ENCODE measurements at places on chromosomes 11 and 22.
A peak's percentile ranks its signal among the peaks of the same experiment; 100 is the strongest.

DNA sequence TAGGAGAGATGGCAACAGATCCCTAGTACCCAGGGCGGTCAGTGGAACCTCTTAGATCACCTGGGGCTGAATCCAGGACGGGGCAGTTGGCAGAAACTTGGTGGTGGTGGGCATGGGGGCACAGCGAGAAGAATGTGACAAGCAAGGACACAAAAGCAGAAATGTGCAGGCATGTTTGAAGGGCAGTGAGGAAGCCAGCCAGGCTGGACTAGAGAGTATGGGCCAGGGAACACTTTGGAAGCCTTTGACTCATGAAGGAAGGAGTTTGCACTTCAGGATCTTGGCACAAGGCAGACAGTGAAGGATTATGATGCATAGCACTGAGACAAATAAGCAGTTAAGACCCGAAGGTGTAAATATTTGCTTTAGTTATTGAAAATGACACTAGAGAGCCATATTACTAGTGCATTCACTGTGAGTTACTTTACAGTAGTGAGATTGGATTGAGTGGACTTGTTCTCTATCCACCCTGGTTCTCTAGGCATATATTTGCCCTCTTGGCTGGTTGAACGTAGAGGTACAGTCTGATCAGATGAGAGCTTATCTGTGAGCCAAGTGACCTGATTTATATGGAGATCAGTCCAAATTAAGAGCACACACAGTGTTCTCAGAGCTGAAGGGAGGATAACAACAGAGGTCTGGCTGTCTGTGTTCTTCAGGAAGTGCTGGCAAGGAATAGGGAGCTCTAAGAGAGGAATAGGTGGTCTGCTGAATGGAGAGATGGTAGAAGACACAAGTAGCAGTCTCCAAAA lies 210.4 kb downstream of the SNX19 start:
- DNase-seq: no peak

- no peak for DNase-seq
Measured at GRCh38 chr22:20520093-20520511, 12.7 kb downstream of the MED15 start.

- no peak for DNase-seq
Measured at GRCh38 chr11:126951465-126951864, 49.1 kb downstream of the KIRREL3 start.

- DNase-seq: no peak
Measured at GRCh38 chr11:100663583-100663982, 23.5 kb upstream of the ARHGAP42 start.

- DNase-seq: no peak
Measured at GRCh38 chr11:45267652-45268299, 18.4 kb downstream of the SYT13 start.

GRCh38 chr11:88194990-88195389 lies 19.7 kb upstream of the RAB38 start:
- no peak for DNase-seq

DNA sequence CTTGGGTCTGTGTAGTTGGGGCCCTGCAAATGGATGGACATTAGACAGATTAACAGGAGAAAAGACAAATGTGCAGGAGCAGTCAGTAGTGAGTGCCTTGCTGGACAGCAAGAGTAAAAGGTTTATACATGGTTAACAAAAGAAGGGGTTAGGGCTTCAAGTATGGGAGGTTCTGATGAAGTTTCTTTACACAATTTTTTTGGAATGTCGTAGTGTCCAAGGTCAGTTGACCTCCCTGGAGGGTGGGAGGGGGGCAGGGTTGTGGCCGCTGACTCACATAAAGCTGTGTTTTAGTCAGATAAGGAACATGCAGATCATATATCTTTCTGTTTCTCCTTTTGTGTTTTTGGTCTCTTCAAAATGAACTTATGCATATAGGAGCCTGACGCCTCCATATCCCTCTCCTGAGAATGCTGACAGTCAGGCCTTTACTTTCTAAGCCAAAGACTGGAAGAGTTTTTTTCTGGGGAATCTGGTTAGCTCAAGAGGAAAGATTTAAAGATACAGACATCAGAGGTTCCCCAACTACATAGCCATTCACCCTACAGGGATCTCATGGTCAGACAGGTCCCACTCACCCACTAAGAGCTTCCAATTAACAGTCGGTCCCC lies 134.3 kb downstream of the NECTIN1 start:
- DNase-seq: no peak

- DNase-seq: no peak
Measured at GRCh38 chr11:66080055-66080817, 10.2 kb downstream of the PACS1 start.

DNA sequence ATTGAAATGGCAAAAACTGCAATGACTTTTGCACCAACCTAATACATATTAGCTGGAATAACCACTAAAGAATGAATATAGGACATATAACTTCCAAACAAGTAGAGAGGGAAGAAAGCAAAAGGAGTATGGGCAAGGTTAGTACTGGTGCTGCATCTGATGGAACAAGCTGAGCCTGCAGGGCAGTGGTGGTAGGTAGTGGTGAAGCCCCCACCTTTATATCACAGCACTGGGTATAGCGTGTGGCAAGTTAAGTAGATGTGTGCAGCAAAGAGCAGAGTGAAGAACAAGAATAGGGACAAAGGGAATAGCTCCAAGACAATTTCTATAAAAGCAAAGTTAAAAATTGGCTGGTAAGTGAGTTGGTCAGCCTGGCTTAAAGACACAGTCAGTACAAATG lies 62.3 kb downstream of the CTNND1 start:
- no peak for DNase-seq

DNA sequence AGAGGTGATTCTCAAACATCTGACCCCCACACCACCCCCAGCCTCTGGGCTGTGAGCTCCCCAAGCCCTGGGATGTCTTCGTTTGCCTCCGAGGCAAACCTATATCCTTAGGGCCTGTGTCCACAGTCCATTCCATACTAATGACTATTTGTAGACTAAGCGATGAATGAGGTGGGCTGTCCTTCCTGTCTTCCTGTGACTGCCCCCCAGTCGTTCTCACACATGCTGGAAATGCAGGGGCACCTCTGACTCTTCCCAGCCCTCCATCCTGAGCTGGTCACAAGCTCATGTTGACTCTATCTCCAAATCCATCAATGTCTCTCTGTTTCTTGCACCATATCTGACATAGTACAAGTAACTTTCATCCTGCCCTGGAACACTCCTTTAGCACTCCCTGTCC lies 4.8 kb downstream of the ATG16L2 start:
- DNase-seq: no peak

- DNase-seq: no peak
Measured at GRCh38 chr22:44567846-44568493, 69.9 kb upstream of the RTL6 start.

DNA sequence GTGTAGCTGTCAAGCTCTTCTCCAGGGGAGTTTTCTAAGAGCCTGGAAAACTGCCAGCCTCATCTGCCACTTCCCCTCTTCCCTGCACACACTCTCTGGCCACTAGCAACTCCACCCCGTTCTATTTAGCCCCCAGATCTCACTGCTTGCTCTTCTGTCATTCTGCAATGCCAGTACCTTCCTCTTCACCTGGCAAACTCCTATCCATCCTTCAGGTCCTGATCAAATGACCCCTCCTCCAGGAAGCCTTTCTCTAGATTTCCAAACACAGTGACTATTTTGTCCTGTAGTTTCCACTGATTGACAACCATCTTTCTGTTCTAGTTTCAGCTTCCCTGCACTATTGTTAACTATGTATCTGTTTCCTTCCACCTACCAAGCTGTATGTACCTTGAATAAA lies 437.7 kb downstream of the SOX6 start:
- no peak for DNase-seq

- no peak for DNase-seq
Measured at GRCh38 chr11:12433121-12433520, 55.8 kb downstream of the PARVA start.

GRCh38 chr11:82701847-82702520 lies 31.7 kb downstream of the FAM181B start:
- DNase-seq: no peak

DNA sequence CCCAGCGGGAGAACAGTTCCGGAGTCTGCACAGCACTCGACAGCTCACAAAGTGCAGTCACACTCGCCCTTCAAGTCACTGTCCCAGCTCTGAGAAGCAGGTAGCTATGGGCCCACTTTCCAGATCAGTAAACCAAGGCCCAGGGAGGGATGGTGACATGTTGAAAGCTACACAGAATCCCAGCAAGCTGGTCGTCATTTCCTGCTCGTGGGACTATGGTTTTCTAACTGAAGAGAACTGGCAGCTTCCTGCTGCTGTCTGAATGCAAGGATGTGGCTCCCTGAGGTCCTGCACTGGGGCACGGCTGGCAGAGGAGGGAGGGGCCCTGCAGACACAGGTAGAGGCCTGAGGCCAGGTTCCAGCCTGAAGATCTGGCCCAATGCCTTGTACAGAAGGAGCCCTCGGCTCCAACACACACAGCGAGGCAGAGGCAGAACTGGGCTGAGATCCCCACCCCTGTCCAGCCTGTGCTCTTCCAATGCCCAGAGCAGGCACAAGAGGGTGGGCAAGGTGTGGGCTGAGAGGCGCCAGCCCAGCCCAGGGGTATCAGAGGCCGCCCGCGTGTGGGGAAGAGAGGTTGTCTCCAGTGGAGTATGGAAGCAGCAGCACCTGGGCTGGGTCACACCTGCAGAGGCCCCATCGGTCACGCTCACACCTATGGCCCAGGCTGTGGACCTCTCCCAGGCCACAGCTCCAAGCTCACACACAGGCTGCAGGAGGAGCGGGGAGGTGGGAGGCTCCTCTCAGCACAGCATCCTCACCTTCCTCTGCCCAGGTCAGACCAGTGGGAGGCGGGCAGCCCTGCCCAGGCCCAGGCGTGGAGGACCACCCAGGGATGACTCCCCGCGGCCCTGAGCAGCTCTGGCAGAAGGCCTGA lies 119.2 kb downstream of the PHF21B start:
- DNase-seq: no peak

DNA sequence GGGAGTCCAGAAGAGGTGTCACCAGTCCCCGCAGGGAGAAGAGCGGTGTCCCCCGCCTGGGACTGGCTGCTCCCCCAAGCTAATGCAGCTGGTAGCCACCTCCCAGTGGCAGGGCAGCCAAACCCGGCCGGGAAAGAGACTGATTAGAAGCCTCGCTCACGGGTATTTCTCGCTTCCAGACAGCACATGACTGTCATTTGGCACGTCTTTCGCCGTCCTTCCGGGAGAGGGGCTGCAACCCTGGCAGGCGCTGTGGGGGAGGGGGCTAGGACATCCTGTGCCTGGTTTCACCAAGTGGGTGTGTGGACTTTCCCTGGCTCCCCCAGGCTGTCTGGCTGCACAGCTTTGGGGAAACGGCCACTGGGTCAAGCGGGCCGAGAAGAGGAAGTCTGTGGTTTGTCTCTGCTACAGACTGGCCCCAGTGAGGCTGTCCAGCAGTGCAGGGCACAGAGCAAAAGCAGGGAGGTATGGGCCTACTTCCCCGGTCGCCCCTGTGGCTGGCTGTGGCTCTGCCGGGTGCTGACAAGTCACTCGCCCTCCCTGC lies 3.8 kb downstream of the CD81 start:
- DNase-seq: peak; percentile 83

GRCh38 chr11:117484156-117484555 lies 156.5 kb downstream of the CEP164 start:
- no peak for DNase-seq

DNA sequence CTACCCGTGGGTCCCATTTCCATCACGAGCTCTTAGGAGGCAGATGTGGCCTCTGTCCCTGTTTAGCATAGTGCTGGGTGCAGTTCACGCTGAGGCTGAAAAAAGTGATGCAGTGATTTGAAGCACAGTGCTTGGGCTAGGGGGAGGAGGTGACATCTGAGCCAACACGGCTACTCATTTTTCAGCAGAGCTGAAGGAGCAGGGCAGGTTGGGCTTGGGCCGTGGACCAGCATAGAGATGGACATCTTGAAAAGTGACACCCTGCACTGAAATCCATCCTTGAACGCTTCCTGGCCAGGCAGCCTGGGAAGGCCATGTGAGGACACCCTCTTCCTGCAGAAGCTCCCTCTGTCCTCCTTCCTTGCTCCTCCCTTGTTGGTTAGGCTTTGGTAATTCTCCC lies 66.4 kb downstream of the ADAMTS15 start:
- DNase-seq: no peak

- no peak for DNase-seq
Measured at GRCh38 chr22:36565686-36566085, 36.7 kb upstream of the EIF3D start.

GRCh38 chr11:1233351-1234053 lies 10.6 kb downstream of the MUC5B start:
- DNase-seq: no peak

DNA sequence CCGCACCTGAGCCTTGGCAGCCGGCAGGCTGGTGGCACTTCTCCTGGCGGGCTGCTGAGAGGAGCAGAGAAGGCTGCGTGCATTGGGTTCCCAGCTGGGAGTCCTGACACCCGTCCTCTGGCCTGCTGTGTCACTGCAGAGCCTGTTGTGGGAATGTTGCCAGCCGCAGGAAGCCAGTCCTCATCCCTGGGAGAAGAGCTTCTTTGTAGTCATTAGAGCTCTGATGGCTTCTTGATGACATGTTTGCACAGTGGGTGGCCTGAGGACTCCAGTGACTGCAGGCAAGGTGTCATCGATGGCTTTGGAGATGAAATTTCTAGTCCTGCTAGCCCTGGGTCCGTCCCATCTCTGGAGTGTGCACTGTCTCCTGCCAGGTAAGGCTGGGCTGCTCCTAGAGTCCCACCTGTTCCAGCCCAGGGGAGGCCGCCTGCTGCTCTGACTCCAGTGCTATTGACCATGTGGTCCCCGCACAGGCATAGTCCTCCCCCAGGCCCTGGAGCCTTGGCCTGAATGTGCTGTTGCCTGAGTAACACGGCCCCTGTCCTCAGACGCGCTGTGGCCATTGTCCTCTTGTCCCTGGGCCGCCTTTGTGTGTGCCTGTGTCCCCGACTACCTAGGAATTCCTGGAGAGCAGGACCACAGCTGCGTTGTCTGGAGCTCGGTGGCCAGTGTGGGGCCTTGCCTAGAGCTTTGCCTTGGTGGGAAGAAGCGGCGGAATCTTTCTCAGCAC lies 129.2 kb downstream of the CACNA1I start:
- peak; percentile 12 for DNase-seq

GRCh38 chr11:131744847-131745246 lies 374.4 kb downstream of the NTM start:
- no peak for DNase-seq

- DNase-seq: no peak
Measured at GRCh38 chr22:43953988-43954785, 1.1 kb upstream of the SAMM50 start.

GRCh38 chr11:6584528-6584927 lies 18.9 kb downstream of the RRP8 start:
- DNase-seq: no peak

DNA sequence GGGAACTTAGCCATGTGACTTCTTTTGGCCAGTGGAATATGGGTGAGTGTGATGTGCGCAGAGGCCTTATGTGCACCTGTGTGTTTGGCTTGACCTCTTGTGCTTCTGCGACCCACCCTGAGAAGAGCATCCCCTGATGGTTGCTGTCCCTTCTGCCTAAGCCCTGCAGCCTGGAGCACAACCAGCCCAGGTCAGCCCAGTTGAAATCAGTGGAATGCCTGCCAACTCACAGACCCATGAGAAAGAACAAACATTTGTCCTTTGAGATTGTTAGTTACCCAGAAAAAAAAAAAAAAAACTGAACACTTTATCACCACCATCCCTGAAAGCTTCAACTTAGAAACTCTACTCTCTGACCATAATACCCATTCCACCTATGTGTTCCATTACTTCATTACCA lies 38.5 kb downstream of the PAMR1 start:
- DNase-seq: no peak

GRCh38 chr11:73177778-73178539 lies 35.8 kb upstream of the FCHSD2 start:
- DNase-seq: peak; percentile 80
